Activated naive CD4-positive, alpha-beta T cell (primary cell): ENCODE measurements at places on chromosomes 1 and 21.

- DNase-seq: no peak
These were observed 581 bp downstream of the ETV3 start for GRCh38 chr1:157137408-157138219.

DNA sequence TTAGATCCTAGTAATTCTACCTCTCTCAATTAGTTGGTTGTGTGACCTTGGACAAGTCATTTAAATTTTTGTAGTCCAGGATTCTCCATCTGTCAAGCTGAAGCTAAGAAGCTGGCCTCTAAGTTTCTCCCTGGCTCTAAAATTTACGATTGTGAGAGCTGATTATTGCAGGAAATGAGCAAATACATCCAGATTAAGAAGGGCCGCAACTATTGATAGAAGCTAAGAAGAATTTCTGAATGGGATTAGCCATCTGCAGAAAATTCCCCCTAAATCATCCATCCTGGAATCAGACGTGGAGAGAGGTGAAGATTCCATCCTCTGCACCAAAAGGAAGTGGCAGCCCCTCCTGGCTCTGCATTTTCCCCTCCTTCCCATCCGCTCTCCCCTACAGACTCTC is 55.0 kb downstream of the HIVEP3 start:
- DNase-seq: no peak

DNA sequence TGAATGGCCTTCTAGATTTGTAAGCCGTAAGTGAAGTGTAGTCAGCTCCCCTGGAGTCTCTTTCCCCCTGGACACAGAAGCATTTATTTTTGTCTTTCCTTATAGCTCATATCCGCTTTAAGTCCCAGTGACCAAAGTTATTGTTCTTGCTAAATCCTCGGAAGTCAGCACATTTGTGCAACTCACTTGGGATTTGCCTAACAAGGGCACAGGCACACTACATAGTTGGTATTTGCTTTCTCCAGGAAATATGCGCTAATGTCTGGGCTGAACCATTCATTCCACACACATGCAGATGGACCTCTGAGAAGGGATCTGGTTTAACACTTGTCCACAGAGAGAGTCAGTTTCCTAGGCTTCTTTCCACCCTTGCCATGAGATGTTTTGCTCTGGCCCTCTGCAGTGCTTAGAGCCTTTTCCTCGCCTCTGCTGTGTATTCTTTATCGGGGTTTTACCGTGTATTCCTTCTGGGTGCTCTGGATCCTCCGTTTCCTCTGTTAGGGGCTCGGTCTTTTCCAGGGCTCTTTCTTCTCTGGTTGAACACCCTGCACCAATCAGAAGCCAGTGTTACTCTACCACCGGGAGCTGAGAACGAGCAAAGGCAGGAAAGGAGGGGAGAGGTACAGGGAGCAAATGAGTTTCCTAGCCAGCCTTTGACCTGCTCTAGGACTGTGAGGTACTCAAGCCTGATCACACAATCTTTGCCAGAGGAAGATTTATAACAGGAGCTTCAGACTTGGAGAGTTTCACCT is 72.4 kb downstream of the ABCA4 start:
- no peak for DNase-seq

- DNase-seq: no peak
These were observed 15.7 kb upstream of the HDAC1 start for GRCh38 chr1:32276032-32276782.

- no peak for DNase-seq
These were observed 2.4 kb upstream of the IGSF21 start for GRCh38 chr1:18105196-18105595.

DNA sequence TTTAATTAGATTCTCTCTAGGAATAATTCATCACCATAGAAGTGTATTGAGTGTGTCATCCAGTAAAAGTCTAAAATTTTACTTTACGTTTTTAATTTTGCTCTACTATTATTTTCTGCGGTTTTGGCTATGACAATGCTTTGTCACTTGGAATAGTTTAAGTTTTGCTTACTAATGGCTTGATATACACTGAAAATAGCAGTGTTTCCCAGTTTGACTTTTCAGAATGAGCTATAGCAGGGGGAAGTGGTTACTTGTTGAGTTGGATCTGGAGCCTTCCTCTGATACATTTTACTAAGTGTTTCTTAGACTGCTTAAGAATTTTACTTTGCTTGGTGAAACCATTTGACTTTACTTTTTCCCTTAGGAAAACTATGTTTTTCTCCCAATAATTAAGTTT is 5.0 kb downstream of the DNAJC16 start:
- no peak for DNase-seq

- DNase-seq: no peak
These were observed 142.6 kb downstream of the SMYD3 start for GRCh38 chr1:246364415-246364941.

- no peak for DNase-seq
These were observed 19.9 kb downstream of the TMPRSS2 start for GRCh38 chr21:41488080-41488479.

DNA sequence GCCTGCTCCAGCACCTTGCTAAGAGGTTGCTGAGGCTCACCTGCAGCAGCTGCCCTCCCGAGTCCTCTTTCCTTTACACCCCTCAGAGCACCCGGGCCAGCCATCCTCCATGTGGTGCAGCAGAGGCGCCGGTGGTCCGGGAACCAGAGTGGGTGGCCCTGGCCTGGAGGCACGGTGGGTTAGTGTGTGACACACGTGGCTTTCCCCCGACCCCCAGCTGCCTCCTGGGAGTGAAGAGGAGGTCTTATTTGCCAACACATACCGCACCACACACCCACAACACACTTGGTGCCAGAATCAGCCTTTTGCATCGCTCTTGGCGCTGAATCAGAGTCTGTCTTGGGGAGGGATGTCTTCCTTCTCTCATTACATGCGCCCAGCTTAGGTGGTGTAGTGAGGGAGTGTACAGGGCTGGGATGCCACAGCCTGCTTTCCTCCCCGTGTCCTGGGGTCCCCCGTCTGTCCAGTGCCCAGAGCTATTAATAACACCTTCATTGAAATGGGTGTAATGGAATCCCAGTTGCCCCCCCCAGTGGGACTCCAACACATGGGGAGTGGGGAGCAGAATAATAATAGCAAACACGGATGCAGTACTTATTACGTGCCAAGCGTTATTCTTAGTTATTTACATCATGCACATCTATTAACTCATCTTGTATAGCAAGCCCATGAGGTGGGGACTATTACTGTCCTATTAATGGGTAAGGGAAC is 38.2 kb downstream of the MAPKAPK2 start:
- no peak for DNase-seq

DNA sequence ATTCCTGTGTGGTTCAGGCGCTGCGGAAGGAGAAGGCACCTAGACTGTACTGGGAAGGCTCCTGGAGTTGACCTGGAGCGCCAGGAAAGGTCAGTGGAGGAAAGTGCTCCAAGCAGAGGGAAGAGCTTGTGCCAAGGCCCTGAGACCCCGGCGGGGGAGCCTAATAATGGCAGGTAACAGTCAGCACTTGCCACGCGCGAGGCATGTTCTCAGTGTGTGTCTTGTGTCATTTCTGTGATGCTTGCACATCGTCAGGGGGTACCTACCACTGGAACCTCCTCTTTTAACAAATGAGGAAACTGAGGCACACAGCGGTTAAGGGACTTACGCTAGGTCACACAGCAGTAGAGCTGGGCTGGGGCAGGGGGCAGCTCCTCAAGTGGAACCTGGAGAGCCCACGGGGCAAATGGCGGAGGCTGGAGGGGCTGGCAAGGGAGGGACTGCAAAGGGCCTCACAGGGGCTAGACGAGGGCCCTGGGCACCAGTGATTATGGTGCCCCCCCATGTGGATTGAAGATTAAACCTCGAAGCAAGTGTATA is 976 bp upstream of the BMP8B start:
- DNase-seq: no peak

DNA sequence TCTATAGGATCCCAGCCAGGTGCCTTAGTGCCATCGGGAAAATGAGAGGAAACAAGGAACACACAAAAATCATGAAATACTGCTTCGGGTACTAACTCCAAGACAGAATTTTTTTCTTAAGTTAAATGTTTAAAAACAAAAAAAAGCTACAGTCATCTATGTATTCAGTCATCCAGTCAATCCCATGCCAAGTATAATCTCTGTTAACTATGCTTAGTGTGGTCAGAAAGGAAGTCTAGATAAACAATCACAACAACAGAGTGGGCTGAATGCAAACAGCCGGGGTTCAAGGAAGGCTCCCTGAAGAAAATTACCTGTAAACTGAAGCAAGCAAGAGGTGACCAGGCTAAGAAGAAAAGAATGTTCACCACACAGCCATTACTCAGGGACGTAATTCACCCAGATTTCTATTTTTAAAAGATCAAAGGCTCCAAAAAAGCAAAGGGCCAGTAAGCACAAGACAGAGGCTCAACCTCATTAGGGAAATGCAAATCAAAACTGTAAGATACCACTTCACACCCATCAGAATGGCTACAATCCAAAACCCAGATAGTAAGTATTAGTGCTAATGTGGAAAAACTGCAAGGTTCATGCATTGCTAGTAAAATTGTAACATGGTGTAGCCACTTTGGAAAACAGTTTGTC is 53.0 kb downstream of the RERE start:
- DNase-seq: no peak

- DNase-seq: no peak
These were observed 368.3 kb upstream of the C1orf174 start for GRCh38 chr1:4268262-4268888.

GRCh38 chr1:155218854-155219591 is 10.5 kb downstream of the MTX1 start:
- no peak for DNase-seq

DNA sequence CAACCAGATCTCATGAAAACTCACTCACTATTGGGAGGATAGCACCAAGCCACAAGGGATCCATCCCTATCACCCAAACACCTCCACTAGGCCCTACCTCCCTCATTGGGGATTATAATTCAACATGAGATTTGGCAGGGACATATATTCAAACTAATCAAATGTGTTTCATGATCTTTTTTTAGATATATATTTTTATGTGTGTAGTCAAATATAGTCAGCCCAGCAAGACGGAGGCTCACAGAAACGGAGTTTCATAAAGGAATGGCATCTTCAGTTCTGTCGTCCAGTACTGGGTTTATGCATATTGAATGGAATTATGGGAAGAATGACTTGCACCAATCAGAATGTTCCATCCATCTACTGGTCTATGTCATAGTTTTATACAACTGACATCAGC is 343.3 kb upstream of the KAZN start:
- DNase-seq: no peak

DNA sequence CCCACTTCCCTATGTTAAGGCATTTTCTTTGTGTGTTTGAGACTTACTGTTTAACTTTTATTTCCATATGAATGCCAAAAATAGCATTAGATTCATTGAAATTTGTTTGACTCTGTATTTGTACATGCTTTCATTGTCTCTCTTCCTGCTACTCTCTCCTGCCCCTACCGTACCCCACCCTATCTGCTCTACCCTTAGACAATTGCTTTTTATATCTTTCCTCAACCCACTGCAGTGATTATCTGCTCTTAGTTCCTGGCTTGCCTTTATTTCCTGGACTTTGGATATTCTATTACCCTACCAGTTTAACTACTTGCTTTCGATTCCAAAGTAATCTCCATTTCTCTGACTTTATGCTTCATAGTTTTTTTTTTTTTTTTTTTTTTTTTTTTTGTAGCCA is 10.5 kb downstream of the RAVER2 start:
- no peak for DNase-seq

DNA sequence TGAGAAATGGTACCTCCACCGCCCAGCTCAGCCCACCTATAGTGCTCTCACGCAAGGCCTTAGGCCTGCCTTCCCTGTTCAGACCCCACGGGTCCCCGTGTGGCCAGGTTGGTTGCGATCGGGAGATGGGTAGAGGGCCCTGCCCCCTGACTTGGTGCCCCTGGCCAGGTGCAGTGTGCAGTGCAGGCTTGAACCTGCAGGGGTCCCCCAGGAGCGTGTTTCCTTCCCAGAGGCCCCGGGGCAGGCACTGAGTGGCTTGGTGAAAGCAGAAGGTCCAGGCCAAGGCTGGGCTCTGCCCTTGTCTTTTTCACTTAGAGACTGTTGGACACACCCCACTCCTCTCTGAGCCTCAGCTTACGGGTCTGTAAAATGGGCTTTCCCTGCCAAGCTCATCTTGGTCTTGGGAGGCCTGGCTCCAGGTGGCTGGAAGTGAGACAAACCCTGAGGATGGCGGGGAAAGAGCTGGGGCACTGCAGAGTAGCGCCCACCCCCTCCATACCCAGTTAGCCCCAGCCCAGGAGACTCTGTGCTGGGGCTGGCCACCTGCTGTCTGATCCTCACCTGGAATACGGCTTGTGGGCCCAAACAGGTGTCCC is 9.3 kb upstream of the HES5 start:
- DNase-seq: peak; percentile 31

- DNase-seq: no peak
These were observed 52.2 kb downstream of the MAP3K7CL start for GRCh38 chr21:29182691-29183092.

DNA sequence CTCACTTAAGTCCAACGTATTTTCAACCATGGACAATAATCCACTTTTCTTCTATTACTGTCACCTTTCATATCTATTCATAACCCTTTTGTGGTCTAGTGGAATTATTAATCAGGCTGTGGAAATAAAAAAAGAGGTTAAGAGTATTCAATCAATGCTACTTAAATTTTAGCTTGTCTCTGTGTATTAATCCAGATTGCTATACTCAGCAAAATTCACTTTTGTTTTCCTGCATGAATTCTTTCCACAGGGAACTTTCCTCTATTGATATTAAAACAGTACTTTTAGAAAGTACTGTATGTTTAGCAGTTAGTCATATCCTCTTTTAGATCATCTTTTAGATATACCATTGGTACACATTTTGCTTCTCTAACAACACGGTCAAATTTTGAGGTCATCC is 1033.0 kb upstream of the ADGRL2 start:
- DNase-seq: no peak

DNA sequence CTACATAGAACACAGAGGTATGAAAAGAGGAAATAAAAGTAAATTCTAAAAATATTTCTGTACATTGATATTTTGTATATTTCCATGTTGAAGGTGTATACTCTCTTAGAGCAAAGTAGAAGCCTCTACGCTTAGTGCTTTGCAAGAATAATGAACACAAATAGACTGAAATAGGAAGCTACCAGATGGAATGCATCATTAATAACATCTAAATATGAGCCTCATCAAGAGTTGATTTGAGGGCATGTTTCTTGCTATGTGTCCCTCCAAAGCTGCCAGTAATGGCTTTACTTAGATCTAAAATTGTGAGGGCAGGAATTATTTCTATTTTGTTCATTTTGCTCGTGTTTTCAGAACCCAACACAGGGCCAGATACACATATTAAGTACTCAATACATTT is 94.4 kb downstream of the KCNT2 start:
- DNase-seq: no peak

DNA sequence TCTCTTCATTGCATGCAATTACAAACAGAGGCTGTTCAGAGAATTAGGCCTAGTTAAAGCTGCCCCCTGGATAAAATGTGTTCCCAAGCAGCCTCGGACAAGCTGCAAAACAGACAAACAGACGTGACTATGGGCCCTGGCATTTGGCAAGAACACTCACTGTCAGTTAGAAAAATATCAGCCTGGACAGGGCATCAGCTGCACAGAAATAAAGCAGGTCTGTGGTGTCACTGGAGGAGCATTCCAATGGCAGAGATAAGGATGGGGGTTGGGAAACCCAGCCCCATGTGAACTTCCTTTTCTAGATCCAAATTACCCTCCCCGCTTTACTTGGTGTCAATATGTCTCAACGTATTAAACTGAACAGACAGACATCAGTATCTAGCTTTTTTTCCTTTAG is 177.1 kb downstream of the GPATCH2 start:
- no peak for DNase-seq
